Muscle of back (tissue), 13 donors: ENCODE measurements at places on chromosomes 6 and 20. TPM values are rescaled to one million over a fixed set of nuclear protein-coding genes. Genes with fewer than 3 reads are reported as not detected.

DNA sequence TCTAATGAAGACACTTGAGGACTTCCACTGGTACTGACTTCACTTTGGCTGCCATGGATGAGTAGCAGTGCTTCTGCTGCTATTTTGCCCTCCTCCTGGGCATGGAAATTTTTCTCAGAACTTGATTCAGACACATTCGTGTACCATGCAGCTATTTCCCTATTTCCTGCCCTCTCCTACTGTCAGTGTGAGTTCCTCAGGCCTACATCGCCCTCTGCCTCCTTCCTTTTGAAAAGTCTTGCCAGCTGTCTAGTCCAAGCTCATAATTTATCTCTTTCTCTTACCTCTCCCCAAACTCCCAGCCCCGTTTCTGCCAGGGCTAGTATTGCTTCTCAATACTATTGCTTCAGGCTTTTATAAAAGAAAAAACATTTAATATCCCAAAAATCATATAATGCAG, 470.2 kb downstream of the ADGRB3 start:
- no peak for DNase-seq

DNA sequence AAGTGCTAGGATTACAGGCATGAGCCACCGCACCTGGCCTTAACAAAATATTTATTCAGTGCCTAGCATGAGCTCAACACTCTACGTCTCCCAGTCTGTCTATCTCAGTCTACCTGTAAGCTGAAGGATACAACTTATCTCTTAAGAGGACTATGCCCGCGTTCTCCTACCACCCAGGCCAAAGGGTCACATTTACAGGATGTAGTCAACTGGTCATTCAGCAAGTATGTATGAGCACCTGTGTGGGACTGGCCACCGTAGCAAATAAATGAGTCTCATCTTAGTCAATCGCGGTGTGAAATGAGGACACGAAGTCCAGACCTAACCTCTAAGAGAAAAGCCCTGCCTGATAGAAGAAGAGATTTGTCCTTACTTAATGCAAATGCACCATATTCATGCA, 49.9 kb downstream of the MUC22 start:
- no peak for DNase-seq

The SLC24A3 gene
- 16.1 TPM for polyA plus RNA-seq

DNA sequence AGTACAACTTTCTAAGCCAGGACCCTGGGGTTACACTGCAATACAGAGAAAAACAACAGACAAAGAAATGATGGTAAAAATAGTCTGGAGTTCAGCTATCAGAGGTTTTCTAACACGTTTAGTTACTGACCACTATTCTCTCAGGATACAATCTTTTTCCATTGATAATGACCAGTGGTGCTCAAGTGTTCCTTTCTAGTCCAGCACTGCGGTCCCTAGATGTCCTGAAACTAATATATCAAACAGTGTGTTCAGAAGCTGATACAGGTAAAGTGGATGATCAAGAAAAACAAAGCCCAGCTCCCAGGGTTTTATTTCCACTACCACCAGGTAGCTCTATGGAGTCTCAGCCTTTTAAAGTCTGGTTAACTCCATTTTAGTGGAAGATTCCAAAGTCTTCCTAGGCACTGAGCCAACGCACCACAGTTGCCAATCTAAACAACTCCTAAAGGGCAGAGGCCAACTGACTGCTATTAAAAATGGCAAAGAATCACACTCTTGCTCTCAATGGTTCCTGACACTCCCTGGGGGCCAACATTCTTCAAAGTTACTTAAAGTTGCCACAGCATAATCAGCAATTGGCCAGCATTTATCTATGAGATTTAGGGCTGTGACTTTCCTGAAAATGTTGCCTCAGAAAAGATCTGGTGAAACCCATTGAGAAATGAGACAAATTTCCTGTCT, 38.2 kb downstream of the DZANK1 start:
- DNase-seq: no peak

DNA sequence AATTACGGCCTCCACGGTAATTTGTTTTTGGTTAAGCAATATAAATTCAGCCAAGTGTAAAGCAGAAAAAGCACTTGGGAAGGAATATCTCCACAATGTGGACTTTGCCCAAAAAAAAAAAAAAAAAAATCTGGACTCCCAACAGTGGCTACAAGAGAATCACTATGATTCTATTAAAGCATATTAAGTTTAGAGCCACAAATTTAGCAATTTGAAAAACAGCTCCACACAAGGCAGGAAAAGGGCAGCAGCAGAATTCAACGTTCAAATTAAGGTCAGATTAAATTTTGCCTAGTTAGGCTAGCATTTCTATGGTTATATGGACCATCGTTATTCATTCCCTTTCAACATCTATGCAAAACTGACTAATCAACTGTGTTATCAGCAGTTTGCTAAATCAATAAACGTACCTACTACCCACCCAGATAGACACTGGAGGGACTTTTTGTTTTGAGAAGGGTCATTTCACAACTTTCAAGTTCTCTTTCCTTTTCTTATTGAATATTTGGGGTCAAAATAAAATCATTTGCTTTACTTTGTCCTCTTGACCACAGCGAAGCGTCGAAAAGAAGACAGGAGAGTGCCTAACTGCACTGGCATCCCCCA, 1.0 kb downstream of the MCM9 start:
- DNase-seq: no peak

The MOG gene
- polyA plus RNA-seq: not detected

The PPP1R14C gene
- polyA plus RNA-seq: 37.0 TPM

The NRSN1 gene
- polyA plus RNA-seq: not detected

GRCh38 chr6:46903175-46903574, 18.6 kb downstream of the ADGRF5 start:
- DNase-seq: no peak

The SIRPB2 gene
- 1.8 TPM for polyA plus RNA-seq

The RBM24 gene
- 343 TPM for polyA plus RNA-seq

DNA sequence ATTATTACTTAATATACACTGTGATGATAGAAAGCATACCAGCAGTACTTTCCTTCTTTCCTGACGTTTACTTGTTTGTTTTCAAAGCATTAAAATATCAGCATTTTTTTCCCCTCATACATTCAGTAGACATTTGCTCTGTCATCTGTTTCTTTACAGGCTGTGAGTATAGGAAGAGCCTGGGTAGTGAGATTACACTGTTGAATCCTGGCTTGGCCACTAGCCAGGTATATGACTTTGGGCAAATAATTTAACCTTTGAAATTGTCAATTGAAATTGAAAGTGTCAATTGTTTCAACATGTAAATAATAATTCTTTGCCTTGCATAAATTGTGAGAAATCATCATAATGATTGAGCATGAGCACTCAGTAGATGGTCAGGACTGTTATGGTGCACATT, 336.2 kb downstream of the CDKAL1 start:
- no peak for DNase-seq

The SLC4A11 gene
- 0.65 TPM for polyA plus RNA-seq

The EYS gene
- polyA plus RNA-seq: 0.44 TPM

DNA sequence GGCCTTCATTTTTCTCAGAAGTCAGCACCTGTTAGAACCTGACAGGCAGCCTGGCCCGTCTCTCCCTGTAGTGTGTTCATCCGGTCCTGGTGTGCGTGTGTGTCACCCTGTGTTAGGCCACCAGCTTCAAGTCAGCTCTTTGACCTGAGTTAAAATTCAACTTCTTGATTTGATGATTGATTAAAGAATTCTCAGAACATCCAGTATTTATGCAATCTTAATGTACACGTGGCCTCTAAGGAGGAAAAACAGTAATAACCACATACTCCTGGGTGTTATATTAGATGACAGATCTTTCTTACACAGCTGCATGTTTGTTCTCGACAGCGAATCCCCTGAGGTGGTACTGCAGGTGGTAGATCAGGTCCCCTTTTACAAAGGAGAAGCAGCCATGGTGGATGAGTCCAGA, 19.1 kb upstream of the TMEM217 start:
- no peak for DNase-seq

DNA sequence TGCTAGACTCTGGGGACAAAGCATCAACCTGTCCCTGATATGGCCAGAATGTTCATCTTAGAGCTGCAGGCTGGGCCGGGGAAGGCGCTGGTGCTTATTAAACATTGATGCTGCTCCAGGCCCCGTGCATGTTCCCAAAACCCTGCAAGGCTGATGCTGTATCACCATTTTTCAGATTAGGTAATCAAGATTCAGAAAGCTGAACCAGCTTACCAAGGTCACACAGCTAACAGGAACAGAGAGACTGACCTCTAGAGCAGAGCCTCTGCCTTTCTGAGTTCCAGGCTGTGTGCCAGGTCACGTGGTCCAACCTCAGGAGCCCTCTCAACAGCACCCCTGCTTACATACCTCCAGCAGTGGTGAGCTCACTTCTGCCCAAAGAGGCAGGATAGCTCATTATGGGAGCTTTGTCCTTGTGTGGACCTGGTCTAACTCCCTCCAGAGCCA, 16.1 kb upstream of the VSTM2L start:
- DNase-seq: no peak

The LPA gene
- not detected for polyA plus RNA-seq

- peak; percentile 29 for DNase-seq
Measured at GRCh38 chr6:27332692-27333641, 20.9 kb upstream of the POM121L2 start.

GRCh38 chr6:56364431-56364826, 117.0 kb upstream of the COL21A1 start:
- DNase-seq: no peak

The SNAP91 gene
- 1.4 TPM for polyA plus RNA-seq

DNA sequence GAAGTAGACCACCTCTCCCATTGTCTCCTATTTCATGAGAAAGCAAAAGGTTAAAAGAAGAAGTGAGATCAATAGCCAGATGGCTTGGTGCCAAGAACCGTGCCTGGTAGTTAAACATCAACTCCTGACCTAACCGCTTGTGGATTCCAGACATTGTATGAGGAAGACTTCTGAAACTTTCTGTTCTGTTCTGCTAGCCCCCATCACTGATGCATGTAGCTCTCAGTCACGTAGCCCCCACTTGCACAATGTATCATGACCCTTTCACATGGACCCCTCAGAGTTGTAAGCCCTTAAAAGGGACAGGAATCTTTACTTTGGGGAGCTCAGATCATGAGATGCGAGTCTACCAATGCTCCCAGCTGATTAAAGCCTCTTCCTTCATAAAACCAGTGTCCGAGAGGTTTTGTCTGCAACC, 301.2 kb downstream of the RNGTT start:
- DNase-seq: no peak

DNA sequence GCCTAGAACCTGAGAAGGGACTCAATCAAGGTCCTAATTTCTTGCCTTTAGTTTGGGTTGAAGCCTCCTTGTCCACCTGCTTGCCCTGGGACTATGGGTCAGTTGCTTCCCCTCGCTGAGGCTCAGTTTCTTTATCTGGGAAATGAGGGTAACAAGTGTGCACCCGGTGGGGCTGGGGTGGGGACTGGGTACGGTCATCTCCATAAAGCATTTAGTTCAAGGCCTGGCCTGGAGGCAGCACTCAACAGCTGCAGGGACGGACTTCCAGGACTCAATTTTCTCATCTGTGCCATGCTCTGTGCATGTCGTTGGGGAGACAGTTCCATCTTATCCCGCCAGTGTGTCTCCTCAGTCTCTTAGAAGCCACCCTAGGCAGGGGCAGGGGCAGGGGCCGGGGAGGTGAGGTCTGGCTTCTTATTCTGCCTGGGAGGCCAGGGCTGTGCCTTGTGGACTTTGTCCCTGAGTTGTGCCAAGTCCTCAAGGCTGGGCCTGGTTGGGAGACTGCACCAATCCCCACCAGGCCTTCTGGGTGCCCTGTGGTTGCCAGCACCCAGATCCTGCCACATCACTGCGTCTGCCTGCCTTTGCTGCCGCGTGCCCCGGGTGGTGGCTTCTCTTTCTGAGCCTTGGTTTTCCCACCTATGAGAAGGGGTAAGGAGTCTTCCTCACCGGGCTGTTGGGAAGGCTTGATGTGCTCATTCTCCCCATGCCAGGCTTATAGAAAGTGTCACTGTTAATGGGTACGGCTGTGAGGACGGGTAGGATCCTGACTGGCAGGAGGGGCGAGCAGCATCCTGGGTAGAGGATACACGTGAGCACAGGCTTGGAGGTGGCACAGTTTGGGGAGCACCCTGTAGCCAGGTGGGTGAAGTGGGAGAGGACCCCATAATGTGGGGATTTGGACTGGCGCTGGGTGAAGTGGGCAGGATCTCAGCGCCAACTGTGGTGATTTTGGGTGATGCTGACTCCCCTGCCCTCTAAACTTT, 8.6 kb downstream of the SRC start:
- no peak for DNase-seq

- peak; percentile 65 for DNase-seq
Measured at GRCh38 chr6:170291271-170292110, 613 bp upstream of the DLL1 start.

The SULF2 gene
- 47.5 TPM for polyA plus RNA-seq

DNA sequence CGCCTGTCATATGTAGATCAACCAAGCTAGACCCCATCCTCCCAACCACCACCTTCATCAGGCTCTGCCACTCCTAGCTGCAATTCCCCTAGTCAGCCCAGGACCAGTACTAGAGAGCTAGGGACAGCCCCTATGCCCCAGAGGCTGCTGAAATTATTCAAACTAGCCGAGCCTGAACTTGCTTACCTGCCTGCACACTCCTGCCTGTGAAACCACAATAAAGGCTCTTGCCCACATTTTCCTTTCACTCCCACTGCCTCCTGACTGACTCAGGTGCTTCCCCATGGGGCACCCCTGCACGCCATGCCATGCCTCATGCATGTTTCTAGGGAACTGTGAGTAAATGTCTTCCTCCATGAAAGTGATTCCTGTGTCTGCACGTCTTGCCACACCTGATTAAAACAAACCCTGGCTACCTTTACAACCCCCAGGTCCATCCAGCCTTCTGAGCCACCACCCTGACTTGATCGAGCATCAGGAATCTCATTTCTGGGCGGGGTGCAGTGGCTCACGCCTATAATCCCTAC, 66.5 kb upstream of the IER3 start:
- no peak for DNase-seq
